KG1 (cell line): ENCODE measurements at places on chromosomes 1 and 21.

DNA sequence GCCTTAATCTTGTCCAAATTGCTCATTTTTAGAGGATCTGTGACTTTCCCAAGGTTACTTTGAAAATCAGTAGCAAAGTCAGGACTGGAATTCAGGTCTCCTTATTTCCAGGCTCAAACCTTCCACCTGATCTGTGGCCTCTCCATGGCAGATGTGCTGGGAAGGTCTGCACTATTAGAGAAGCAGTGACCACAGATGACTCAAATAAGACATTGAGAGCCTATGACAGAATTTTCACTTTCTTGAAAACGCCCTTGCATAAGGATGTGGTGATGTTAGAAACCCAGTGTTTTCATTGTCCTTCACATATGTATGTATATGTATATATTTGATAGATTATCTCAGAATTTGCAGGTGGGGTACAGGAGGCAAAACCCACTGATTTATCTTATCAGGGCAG, 45.3 kb downstream of the TTC39A start:
- no peak for DNase-seq

DNA sequence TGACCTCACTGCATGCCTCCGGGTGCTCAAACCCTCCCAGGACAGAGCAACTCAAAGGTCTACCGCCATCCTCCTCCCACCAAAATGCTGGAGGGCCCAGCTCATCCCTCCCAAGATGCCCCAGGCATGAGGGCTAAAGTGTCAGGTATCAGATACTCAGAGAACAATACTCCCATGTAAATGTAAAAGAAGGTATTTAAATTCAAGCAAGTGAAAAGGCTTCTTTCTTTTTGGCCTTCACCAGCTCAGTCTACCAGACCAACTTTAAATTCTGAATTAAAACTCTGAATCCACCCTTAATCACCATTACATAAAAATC, 3.0 kb downstream of the PARP1 start:
- DNase-seq, result no peak

GRCh38 chr1:167923324-167924056, 9.6 kb upstream of the ADCY10 start:
- DNase-seq, result no peak

- DNase-seq, result no peak
Measured at GRCh38 chr1:32886828-32887414, 630 bp downstream of the HPCA start.

GRCh38 chr1:102420034-102420433, 423.3 kb upstream of the OLFM3 start:
- DNase-seq, result no peak

DNA sequence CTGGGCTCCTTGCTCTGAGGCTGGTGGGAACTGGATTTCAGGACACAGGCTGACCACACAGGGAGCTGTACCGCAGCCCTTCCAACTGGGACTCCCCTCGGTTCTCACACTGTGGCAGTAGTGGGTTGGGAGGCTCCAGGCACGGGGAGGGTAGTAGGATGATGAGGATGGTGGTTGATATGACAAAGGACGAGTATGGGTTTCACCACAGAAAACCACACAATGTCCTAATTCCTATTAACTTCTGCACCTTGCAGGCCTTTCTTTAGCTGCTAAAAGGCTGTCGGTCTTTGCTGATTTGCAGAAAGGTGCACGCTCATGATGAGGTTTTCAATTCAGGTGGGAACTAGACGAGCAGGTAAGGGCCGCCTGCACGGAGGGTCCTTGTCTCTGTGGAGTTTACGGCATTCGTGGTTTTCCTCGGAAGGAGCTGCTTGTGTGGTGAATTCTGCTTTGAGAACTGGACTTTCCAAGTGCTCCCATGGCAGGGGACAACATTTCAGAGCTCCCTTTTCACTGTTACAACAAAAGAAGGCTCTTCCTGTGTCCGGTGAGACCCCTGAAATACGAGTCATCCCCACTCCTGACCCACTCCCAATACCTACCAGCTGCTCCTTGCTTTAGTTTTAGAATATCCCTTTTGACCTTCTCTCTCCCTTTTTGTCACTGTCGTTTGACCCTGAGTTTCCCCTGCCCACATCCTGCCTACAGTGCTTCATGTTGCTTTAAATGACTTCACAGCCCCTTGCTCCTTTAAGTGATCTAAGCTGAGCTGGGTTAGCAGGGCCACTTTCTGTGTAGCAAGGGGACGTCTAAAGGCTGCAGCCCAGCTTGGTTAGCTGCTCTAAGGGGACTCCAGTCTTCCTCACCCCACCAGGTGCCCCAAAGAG, 125.1 kb downstream of the MRPS6 start:
- DNase-seq, result no peak

GRCh38 chr21:24163539-24163938, 1443.7 kb downstream of the MRPL39 start:
- no peak for DNase-seq

GRCh38 chr1:232728507-232729263, 76.5 kb upstream of the MAP10 start:
- DNase-seq, result no peak

DNA sequence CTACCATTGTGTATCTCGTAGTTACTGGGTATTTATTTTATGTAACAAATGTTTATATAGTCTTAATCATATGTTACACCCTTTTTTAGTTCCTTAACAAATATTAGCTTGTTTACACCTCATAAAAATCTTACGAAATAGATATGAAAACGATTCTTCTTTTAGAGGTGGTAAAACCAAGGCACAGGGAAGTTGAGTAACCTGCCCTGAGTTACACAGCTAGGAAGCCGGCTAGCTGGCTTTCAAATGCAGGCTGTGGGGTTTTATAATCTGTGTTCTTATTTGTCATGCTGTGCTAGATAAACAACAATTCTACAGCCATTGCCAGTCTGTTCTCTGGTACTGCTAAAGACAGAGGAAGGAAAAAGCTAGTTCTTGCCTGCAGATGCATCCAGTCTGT, 109.6 kb downstream of the NOS1AP start:
- DNase-seq, result no peak

GRCh38 chr1:203381151-203381751, 30.3 kb upstream of the FMOD start:
- DNase-seq, result no peak

DNA sequence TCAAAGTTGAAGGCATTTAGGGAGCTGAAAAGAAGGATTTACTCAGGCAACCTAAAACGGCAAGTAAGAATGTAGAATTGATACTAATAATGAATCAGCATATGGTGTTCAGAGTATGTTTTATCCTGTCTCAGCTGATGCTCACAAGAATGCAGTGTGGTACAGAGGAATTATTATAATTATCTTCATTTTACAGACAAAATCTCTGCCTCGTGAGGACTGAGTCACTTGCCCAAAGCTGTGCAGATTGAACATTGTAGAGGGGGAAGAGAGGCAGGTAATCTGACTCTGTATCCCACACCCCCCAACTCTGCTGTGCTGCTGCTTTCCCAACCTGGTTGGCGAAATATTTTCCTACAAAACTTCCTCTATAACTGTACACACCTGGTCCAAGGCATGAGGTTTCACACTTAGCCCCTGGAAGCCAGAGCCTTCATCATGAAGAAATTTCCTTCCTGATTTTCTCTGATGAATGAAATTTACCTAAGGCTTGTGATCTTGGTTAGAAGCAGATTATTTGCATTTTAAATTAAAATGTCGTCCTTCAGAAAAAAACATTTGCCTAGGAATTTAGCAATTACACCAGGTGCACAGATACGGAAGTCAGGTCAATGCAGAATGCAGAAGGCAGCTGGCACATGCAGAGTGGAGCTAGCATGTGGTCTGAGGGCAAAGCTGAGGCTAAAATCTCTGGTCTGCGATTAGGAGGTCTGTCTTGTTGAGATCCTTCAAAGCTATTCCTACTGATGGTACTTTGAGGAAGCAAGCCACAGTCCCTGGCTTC, 52.8 kb downstream of the DPT start:
- no peak for DNase-seq

DNA sequence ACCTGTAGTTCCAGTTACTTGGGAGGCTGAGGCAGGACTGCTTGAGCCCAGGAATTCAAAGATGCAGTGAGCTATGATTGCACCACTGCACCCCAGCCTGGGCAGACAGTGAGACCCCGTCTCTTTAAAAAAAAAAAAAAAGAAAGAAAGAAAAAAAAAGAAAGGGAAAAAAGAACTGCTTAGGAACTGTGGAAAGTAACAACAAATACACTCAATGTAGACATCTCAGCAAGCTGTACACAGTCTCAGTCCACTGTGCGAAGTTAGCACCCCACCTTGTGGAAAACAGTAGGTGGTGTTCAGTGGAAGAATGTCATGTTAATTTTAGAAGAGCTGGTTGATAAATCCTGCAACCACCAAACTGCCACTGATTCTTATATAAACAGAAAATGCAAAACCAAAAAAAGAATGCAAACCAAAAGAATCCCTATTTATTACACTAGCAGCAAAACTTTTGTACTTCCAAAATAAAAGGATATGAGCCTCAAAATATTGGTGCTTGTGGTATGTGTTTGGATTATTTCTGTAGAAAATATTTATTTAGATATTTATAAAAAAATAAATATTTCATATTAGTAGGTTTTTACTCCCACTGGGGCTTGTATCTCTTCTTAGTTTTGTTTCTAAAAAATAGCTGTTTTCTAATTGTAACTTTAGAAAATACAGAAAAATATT, 31.1 kb downstream of the ALG14 start:
- no peak for DNase-seq

GRCh38 chr1:26789612-26789865, 1.8 kb downstream of the PIGV start:
- DNase-seq, result no peak

DNA sequence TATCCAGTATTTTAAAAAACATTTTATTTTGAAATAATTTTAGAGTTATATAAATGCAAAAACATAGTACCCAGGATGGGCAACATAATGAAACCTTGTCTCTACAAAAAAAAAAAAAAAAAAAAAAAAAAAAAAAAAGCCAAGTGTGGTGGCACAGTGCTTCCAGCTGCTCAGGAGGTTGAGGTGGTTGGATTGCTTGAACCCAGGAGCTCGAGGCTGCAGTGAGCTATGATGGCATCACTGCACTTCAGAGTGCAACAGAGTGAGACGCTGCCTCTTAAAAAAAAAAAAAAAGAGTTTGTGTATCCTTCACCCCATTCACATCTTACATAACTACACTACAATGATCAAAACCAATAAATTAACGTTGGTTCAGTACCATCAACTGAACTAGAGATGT, 115.6 kb upstream of the KIF26B start:
- DNase-seq, result no peak
